ENCODE measurements at places on chromosomes 3 and 15.
A peak's percentile ranks its signal among the peaks of the same experiment; 100 is the strongest.

DNA sequence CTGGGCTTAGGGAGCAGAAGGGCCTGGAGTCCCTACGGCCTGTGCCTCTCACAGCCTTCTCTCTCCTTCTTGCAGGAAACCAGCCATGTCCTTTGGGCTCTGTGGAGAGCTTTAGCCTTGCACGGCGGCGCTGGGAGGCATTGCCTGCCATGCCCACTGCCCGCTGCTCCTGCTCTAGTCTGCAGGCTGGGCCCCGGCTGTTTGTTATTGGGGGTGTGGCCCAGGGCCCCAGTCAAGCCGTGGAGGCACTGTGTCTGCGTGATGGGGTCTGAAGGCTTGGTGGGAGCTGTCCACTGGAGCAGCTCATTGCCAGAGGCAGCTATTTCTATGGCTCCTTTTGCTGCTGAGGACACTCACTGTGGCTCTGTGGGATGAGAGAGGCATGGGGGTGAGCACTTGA, 4.1 kb downstream of the KLHDC8B start:
- no peak for DNase-seq

DNA sequence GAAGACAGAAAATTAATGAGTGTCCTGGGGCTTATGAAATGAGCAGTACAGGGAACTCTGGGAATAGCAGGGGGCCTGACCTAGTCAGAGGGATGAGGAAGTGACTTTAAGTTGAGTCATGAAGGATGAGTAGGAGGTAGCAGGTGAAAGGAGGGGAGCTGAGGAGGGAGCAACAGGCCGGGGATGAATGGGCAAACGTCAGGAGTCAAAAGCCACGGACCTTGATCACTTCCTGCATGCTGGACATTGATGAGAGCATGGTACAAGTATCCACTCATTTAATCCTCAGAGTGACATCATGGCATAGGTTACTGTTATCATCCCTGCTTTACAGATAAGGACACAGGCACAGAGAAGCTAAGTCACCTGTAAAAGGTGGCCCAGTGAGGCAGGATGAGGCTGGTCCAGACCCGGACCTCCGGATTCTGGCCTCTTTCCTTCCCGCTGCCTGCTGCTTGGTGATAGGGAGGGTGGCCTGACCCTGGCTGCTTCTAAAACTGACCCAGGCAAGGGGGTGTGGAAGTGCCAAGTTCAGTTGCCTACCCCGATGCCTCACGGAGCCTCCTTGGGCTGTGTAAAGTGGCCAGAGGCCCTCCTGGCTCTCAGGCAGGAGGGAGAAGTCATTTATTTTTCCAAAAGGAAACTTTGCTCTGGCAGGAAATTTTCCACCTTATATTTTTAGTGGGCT, 7.6 kb downstream of the CORO2B start:
- peak; percentile 46 for DNase-seq

DNA sequence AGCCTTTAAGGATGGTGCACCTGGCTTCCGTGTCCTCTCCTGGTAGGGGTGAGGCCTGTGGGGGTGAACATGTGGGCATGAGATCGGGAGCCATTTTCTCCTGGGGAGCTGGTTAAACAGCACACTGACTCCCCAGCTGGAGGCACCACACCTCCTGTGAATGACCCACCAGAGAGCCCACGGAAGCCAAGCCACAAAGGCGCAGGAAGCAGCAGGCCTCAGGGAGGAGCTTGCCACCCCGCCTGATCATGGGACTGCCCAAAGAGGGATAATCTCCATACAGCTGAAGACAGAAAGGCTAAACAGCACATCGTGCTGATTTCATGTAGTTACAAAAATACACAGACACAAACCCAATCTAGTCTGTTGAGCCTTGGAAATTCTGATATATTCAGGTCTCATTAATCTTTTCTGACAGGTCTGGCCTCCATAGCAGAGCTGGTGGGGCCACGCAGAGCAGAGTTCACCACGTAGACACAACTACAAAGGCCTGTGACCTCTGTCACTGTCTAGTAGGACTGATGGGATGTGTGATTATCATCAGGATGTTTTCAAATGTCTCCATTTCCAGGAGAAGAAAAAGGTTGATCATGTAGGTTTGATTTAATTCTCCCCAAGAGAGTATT, 75.2 kb downstream of the DUT start:
- DNase-seq = no peak

GRCh38 chr15:37791693-37792092, 142.7 kb upstream of the TMCO5A start:
- DNase-seq = no peak

- no peak for DNase-seq
Observed at GRCh38 chr3:74862476-74862875, 248.0 kb upstream of the CNTN3 start.

GRCh38 chr3:197339841-197340520, 41.6 kb upstream of the DLG1 start:
- DNase-seq = no peak

DNA sequence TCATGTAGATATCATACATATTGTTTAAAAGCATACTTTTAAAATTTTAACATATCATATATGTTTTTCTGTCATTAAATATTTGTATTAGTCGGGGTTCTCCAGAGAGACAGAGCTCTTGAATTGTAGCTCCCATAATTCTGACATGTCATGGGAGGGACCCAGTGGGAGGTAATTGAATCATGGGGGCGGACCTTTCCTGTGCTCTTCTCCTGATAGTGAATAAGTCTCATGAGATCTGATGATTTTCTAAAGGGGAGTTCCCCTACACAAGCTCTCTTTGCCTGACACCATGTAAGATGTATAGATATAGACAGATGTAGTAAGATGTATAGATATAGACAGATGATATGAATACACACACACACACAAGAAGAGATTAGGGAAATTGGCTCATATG, 161.2 kb upstream of the ABI3BP start:
- no peak for DNase-seq

GRCh38 chr3:192188218-192188835, 539.0 kb downstream of the FGF12 start:
- peak; percentile 58 for DNase-seq

- DNase-seq = peak; percentile 51
Observed at GRCh38 chr15:37880009-37880834, 54.2 kb upstream of the TMCO5A start.

DNA sequence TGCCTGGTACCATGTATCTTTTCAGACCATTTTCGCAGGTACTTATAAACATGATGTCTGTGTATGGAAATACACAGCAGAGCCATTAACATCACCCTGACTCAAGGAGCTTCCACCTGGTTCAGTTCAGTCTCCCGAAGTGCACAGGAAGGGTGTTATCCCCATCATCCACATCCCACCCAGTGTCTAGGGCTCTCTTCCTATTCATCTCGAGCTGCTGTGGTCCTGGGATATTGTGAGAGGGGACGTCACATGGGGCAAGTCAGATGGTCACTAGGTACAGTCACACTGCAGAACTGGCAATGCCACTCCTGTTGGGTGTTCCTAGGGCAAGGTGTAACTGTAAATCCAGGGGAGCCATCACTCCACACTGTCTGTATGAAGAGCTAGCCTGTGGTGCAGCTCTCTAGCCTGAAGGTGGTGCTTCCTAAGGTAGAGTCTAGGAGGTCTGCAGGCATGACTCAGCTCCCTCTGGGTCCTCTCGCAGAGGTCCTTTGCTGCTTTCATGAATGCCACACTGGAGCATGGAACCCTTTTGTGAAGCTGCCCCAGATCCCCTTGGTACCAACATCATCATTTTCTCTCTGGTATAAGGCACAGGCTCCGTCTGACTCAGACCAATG, 13.9 kb downstream of the ISLR2 start:
- DNase-seq = peak; percentile 46

GRCh38 chr3:69791919-69792399, 52.7 kb downstream of the MITF start:
- DNase-seq = peak; percentile 8

GRCh38 chr3:186638259-186638658, 1.9 kb upstream of the FETUB start:
- DNase-seq = no peak

DNA sequence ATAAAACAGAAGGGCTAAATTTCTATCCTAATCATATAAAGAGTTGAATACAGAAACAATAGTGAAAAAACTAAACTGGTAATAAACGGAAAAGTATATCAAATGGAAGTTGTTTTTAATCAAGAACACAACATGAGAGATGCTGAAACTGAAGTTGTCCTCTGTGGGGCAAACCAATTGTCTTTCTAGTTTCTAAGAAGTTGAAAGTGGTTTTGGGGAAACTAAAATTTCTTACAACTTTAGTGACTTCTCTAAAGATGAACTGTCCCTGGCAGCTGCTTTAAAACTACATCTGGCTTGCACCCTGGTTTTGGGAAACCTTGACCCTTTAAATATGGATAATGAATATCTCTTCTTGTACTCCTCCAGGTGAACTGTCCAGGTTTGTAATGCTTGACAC, 155.6 kb downstream of the ADAM10 start:
- DNase-seq = no peak

GRCh38 chr15:92883163-92883875, 16.8 kb upstream of the CHD2 start:
- DNase-seq = peak; percentile 49

GRCh38 chr3:56200251-56200650, 268.0 kb downstream of the ERC2 start:
- DNase-seq = no peak

DNA sequence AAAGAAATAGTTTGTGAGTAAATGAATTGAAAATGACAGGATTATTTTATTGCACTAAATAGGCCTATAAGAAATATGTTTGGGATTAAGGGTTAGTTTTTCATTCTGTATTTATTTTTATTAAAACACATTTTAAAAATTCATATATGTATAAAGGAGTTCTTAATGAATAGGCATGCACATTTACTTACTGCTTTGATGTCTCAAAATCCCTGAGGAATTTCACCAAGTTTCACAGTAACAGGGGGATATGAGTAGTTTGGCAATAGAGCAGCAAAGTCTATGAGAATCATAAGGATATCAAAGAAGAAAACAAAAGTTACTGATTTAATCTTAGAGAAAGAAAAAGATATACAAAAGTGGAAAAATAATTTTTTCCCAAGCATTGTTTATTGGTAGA, 411.7 kb downstream of the NAALADL2 start:
- no peak for DNase-seq

Data from NB4 (cell line).